ENCODE measurements at places on chromosomes 1 and 21.

GRCh38 chr21:46557469-46557868, 47.4 kb downstream of the S100B start:
- no peak for DNase-seq

- no peak for DNase-seq
Observed at GRCh38 chr1:208176649-208177048, 67.5 kb downstream of the PLXNA2 start.

GRCh38 chr1:113191579-113192076, 118.6 kb downstream of the LRIG2 start:
- DNase-seq, result no peak

DNA sequence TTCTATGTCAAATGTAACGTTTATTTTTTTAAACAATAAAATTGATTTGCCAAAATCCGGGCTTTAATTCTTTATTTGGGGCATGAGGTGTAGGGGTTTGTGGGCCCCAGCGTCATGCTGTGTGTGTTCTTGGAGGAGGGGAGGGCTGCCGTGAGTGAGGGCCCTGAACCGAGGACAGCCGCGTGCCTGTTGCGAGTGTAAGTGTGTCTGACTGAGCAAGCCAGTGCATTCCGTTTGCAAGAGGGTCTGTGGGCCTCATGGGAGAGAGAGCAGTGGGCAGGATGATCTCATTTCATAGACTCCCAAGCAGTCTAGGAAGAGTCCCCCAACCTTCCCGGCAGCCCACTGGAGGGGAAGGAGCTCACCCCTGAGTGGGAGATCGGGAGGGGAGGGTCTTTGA, 21.4 kb upstream of the SPSB1 start:
- no peak for DNase-seq

DNA sequence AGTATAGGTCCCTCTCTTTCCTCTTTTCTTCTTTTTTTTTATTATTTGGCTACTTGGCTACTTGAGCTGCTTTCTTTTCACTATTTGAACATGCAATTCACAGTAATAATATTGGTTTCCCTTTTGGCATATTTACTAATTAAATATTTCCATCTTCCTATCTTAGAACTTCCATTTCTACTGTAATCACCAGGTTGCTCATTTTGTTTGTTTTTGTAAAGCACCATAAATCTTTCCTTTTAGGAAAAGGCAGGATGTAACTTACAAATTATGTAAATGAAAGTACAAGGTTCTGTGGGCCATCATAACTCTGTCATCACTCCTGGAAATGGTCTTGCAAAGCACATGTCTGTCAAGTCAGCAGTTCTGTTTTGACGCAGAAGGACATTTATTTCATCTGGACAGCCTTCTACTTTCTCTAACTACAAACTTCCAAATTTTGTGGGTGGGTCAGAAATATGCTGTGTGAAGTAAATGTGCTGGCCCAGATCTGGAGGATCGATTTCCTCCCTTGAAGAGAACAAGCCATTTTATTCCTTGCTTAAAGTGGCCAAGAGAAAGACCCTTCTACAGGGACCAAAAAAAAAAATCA, 71.7 kb upstream of the TNFSF18 start:
- no peak for DNase-seq

DNA sequence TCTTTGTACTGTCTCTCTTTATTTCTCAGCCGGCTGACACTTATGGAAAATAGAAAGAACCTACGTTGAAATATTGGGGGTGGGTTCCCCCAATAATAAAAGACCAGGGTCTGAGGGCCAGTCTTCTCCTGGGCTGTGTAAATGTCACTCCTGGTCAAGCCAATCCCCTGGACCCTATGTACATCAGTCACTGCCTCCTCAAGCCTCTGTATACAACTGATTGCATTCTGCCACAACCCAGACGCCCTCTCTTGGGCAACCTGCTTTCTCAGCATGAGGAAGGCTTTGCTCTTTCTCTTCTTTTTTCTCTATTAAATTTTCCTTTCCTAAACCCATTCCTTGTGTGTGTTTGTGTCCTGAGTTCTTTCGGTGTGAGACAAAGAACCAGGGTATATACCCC, 84.1 kb upstream of the SERBP1 start:
- no peak for DNase-seq

GRCh38 chr1:53371851-53372250, 44.0 kb upstream of the LRP8 start:
- no peak for DNase-seq

DNA sequence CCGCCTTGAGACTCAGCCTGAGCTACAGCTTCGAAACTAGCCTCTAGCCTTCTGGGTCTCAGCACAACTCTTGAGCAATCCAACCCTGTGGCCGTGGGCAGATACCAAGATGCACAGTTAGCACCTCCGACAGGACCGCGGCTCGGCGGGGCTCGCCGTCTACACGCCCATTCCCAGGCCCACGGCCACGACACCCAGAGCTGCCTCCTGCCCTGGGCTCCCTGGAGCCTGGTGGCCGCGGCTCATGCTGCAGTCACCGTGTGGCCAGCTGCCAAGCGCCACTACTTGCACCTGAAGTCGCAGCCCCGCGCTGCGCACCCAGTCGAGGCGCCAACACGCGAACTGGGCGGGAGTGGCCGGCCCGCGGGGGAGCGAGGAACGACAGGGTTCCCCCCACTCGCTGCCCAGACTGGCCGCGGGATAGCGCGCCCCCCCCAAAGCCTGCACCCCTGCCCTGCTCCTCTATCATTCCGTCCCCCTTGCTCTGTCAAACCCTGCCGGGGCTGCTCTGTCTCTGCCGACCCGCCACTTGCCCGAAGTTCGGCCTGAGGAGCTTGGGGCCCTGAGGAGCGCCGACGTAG, 729 bp upstream of the CDCA8 start:
- DNase-seq, result no peak

DNA sequence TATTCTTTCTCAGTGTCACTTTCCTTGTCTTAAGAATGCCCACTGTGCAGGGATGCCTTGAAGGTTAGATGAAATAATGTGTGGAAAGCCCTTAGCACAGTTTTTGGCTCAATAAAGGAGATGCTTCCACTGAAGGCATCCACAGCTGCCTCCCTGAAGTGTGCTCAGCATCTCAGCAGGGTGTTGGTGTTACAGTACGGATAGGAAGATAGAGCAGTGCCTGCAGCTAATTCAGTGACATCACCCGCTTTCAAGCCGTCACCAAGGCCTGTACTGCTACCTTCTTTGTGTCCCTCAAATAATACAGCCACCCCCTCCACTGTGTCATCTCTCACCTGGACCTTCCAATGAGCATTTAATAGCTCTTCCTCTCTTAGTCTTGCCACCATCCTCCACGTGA, 59.0 kb downstream of the NDUFS5 start:
- no peak for DNase-seq

DNA sequence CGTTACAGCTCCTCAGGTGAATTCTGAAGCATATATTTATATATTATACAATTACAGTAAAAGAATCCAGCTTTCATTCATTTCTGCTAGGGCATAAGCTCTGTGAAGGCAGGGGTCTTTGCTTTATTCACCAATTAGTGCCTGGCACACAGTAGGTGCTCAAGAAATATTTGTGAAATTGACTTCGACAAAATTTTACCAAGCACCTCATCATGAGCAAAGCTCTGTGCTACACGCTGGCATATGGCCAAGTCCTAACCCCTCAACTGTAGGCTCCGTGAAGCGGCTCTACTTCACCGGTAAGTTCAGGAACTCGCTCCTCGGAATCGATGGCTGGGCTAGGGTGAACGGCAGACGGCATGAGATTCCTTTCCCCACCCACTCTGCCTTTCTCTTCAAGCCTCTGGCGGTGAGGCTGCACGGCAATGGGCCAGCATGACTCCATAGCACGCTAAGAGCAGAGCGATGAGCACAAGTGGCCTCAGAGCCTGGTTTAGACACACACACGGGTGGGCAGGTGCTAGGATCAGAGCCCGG, 8.7 kb downstream of the C1orf174 start:
- DNase-seq, result no peak

DNA sequence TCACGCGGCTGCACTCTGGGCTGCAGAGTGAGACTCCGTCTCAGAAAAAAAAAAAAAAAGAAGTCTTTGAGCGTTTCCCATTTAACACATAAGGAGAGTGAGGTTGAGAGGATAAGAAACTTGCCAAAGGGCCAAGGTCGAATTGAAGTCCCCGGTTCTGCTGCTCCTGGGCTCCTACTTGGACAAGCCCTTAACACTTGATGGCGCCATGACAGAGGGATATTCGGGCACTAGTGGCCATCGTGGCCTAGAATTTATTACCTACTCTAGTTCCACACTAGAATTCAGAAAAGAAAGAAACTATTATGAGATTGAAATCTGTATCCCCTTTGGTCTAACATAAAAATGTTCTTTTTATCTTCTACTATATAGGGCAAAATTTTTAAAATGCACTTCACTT, 65.7 kb upstream of the NEK2 start:
- no peak for DNase-seq

DNA sequence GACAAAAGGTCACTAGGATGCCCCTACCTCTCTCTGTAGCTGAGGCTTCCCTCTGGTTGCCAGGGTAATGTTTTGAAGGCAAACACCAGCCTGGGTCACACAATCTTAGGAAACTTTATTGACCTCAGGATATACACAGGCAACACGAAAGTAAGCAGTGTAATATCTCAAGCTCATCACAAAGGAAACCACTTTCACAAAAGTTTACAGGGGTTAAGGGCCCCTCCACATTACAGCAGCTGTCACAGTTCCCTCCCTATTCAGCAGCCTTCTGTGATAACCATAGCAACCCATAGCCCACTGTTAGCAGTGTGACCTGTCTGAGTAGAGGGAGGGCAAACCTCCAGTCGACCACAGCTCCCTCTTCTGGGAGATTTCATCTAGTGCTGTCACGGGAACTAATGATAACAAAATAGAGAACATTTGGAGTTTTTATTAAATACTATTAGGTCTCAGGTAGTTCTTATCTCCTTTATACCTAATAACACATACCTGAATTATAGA, 149.8 kb downstream of the PTPRC start:
- no peak for DNase-seq

- no peak for DNase-seq
Observed at GRCh38 chr1:203122159-203122558, 5.4 kb upstream of the ADORA1 start.

DNA sequence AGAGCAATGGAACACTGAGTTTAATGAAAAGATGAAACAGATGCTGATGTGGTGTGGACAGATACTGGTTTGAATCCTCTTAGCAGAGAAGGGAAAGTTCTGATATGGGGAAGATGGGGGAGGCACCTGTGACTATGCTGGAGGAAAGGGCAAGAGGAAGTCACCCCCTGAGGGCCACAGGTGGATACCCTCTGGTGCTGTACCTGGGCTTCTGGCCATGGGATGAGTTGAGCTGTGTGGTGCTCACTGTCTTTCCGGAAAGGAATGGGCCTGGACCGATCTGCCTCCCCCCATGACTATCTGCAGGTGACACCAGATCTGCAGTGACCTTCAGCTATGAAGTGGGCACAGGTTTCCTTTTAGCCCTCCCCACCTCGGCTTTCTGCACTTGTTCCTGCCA, 52.4 kb downstream of the IER5 start:
- DNase-seq, result no peak

- DNase-seq, result no peak
Observed at GRCh38 chr1:208421486-208421885, 177.3 kb upstream of the PLXNA2 start.

- DNase-seq, result no peak
Observed at GRCh38 chr1:67256291-67257172, 51.1 kb upstream of the IL12RB2 start.

- DNase-seq, result no peak
Observed at GRCh38 chr1:91712393-91712792, 173.6 kb downstream of the TGFBR3 start.

- no peak for DNase-seq
Observed at GRCh38 chr1:78114034-78114956, 68.5 kb downstream of the GIPC2 start.

GRCh38 chr21:31201548-31201947, 142.5 kb downstream of the TIAM1 start:
- DNase-seq, result no peak

DNA sequence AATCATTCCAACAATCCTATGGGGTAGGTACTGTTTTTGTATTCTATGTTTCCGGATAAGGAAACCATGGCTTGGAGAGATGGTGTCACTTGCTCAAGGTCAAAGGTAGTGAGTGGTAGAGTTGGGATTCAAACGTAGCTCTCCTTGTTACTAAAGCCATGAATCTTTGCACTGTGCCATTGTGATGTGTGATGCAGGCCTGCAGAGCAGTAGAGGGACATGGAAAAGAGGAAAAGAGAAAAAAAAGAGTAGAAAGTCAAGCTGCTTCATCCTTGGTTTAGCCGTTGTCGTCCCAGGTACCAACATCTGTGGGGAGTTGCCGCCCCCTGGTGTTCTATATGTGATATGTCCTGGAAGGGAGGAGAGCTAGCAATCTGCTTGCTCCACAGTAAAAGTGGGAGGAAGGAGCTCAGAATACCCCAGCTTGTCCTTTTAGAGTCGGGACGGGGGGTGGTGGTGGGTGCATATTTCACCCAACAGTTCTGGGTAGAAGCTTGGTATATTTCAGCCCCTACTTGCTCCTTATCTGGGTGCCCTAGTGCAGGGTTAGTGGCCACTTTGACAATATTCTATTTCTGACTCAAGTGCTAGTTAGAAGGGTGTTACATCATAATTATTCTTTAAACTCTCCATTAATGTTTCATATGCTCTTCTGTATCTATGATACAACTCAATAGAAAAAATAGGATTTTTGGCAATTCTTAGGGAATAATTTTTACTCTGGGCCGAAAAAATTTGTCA, 98.4 kb downstream of the EBNA1BP2 start:
- DNase-seq, result peak; percentile 50

DNA sequence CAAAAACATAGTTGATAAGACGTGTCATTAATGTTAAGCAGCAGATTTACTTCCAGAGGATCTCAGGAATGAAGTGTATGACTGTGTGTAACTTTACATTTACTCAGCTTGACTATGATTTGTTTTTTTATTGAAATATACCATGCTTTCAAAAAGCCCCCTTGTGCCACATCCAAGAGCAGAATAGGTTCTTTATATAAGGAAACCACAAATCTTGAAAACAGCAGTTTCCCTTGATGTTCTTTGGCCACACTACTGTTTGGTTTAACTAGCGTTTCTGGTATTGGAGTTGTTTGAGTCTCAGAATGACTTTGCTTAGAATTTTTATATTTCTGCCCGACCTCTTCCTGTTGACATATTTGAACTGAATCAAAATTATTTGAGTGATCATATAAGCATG, 25.0 kb downstream of the LRRC8C start:
- no peak for DNase-seq

DNA sequence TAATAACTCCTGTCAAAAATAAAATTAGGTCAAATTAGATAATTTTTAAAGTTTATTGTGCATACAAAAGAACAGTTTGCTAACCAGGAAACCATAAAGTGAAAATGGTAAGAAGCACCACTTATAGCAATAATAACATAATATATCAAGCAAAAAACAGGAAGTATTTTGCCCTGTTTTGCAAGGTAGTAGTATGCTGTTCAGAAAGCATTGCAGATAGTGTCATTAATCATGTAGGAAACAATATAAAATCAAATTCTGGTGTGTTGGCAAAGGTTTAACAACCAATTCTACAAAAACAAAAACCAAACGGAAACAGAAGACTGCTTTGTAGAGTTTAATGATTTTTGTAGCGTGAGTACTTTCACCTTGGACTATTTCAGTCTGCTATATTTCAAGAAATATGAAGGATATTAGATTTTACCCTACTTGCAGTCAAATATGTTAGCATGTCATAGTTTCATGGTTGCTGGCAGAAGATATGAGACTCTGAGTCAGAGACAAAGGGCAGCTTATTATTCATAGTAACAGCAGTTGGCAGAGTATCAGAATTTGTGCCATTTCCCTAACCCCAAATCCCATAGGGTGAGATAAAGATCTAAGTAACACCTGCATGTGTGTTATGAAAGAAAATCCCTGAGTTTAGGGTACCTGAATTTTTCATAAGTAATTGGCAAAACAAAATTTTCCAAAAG, 729.0 kb upstream of the BRINP3 start:
- DNase-seq, result no peak

- DNase-seq, result no peak
Observed at GRCh38 chr1:99217599-99217998, 46.7 kb upstream of the PLPPR4 start.
